HT1080 (cell line): ENCODE measurements at places on chromosomes 16 and 17. TPM values are rescaled to one million over a fixed set of nuclear protein-coding genes. Genes with fewer than 3 reads are reported as not detected.

Gene ZNF469
- total RNA-seq, result 0.02 TPM in 1 of 2 replicates, not detected in the other

Gene KRT31
- not detected in 2 replicates for total RNA-seq

DNA sequence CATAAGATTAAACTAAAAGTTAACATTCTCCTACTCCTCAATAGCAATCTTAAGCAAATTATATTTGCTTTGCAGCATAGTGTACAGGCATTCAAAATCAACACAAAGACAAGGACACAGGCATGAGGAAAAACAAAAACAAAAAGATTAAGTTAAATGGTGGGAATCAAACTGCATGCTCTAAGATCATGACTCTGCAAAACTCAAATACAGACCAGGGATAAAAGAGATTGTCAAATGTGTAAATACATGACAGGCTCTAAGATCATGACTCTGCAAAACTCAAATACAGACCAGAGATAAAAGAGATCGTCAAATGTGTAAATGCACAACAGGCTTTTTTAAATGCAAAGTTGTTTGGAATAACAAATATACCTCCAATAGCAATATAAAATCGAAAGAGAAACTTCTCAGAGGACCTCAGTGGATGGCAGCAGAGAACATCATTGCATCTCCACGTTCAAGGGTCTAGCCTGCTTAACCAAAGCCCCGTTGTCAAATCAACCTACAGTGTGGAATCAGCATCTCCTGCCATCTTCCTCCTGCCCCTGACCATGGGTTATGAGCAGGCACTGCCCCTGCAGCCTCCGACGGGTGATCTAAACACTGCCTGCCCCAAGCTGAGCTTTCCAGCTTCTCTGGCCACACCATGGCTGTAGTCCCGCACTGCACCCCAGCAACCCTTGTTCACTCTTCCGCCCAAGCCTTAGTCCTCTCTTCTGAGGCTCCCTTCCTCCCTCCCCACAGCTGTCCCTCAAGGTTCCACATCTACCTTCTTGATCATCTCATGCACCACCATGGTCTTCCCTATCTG is 446.1 kb downstream of the SOX9 start:
- DNase-seq, result no peak

- no peak for DNase-seq
Observed at GRCh38 chr17:79652999-79653643, 42.3 kb upstream of the RBFOX3 start.
